ENCODE measurements at places on chromosomes 1 and 21.

- no peak for DNase-seq
Measured at GRCh38 chr1:226659641-226660040, 79.4 kb downstream of the ITPKB start.

DNA sequence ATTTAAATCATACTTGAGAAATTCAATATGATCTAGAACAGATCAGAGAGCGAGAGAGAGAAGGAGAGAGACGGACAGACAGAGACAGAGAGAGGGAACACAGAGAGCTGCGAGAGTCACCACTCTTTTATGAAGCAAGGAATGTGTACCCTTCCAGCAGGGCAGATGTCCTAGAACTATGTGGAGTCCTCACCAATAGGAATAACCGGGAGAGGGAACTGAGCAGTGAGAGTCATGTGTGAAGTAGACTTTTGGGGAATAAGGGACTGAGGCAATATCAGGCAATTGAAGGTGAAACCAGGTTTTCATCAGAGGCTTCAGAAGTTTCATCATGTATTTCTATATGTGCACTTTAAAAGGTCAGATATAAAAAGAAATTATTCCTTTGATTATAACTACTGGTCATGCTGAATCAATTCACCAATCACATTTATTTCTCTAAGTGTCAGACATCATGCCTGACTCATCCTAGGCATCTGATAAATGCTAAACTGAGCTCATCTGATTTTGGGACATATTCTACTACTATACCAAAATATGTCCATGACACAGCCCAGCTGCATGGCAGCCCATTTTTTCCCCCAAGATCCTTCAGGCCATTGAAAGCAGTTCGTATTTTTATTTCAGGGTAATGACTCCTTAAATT lies 22.4 kb downstream of the VTCN1 start:
- DNase-seq = no peak

- peak; percentile 45 for DNase-seq
Measured at GRCh38 chr1:186904361-186904760, 75.6 kb downstream of the PLA2G4A start.

- no peak for DNase-seq
Measured at GRCh38 chr1:230170153-230170547, 103.1 kb downstream of the GALNT2 start.
